ENCODE measurements at places on chromosomes 2 and 18.

- no peak for DNase-seq
Observed at GRCh38 chr2:142095647-142096046, 35.2 kb downstream of the LRP1B start.

DNA sequence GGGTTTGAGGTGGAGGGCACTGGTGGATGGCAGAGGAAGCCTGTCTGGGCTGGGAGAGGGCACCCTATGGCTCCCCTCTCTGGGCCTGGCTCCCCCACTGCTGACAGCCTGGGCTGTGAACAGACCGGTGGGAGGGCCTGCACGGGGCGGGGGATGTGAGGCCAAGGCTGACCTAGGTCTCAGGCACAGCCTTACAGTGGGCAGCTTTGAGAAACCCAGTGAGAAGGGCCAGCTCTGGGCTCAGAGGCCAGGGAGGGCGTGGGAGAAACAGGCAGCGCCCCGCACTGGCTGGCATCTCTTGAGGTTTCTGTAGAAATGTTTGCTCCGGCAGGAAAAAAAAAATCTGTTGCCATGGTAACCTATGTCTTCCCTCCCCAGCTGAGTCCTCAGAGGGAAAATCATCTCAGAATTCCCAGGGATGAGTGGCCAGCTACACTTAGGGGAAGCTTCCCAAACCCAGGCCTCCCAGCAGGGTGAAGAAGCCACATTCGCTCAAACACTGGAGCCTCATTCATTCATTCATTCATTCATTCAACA, 71.7 kb upstream of the TAF1B start:
- no peak for DNase-seq

DNA sequence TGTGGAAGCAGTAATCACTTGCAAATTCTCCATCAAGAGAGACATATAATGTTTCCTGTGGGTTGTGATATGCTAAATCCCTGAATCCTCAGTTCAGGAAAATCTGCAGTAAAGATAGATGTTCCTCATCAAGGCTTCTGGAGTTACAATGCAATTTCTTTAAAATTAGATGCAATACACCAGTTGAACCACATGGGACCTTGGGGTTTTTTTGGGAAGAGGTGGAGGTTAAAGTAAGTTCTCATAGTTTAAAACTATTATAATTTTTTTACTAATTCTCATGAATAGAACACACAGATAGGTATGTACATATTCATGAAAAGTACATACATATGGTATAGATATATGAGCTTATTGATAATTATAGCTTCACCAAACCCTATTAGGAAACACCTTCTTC, 496.2 kb downstream of the SATB2 start:
- DNase-seq = no peak

- no peak for DNase-seq
Observed at GRCh38 chr2:239889641-239890121, 135.5 kb downstream of the NDUFA10 start.

DNA sequence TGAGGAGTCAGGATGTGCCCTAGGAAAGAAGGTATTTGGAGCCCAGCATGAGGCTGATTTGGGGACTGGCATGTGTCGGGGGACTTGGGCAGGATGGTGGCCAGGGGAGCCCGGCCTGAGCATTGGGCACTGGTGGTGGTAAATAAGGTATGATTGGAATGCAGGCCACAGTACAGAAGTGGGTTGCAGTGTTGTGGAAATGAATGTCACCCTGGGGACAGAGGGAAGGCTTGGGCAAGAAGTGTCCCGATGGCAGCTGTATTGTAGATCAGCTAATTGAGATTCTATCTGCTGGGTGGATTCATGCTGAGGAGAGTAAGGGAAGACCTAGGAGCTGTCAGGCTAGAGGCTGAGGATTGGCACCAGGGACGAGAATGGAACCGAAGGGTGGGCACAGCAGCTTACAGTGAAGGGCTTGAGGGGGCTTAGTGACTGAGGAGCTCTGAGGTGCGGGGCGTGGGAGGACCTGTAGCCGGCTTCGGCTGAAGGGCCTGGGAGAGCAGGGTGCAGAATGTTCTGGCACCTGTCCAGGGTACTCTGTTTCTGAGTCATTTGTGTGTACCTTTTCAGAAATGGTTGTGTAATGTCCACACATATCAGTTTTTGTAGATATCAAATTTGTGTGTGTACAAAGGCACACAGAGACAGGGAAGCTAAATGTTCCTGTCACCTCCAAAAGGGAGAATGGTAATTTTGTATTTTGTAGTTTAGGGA, 170.2 kb downstream of the PRKCE start:
- no peak for DNase-seq

- no peak for DNase-seq
Observed at GRCh38 chr2:143081616-143082015, 47.6 kb upstream of the ARHGAP15 start.

DNA sequence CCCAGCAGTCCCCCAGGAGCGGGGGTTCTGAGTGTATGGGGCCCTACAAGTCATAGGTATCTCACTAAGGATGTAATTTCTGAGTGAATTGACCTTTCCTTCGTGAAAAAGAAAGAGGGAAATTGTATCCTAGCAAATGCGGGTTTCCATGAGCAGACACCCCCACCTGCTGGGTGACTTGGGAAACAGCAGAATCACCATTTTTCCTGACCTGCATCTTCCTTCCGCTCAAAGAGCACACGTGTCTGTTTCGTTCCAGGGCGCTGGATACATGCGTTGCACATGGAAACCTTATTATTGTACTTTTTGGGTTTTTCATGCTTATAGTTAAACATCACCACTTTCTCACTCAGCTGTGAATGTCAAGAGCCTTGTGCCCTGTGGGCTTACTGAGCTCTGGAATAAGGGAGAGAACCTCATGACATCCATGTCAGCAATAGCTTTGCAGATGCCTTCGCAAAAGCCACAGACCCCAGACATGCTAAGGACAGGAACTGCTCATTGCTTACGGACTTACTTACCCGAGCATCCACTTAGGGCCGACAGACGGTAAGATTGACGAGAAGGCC, 132.8 kb downstream of the TPO start:
- DNase-seq = peak; percentile 23

DNA sequence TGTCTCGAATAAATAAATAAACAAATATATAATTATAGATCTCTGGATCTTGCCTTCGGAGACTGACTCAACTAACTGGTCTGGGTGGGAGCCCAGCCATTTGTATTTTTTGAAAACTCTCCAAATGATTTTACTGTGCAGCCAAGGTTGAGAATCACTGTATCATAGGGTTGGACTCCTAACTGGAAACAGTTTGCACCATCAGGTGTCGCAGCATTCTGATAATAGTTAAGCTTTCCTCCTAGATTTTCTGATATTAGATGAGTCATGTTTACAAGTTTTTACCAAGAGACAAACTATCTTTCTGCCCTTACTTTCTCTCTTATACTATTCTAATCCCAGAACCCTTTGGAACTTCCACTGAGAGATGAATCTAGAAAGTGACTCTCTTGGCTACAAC, 16.8 kb downstream of the IL37 start:
- no peak for DNase-seq

DNA sequence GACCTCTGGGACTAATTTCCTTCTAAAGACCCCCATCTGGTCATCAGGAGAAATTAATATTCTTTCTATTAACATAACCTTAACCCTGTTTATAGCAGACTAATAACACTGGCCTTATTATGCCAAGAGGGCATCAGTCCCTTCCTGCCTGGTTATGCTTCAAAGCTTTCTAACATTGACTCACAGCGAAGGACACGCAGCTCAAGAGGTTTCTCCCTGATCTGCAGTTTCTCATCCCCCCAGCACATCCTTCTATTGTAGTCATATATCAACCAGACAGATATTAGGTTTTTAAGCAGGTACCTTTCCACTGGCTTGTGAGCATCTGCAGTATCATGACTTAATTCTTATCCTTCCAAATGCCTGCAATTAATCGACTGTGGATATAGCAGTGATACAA, 100.0 kb upstream of the CXCR4 start:
- no peak for DNase-seq

DNA sequence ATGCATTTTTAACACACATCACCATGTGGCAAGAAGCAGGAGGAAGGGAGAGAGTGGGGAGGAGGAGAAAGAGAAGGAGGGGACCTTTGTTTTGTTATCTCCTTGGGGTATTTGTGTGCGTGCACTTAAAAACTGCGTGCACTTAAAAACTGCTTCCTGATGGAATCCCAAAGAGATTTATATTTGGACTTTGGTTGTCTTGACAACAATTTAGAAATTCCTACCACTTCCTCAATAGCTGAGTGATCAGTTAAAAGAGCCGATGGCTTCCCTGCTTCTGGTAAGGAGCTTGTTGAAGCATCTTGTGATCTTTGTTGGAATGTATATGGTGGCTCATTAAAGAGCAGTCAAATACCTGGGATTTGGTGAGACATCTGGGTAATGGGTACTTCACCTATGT, 4.5 kb downstream of the RAB31 start:
- no peak for DNase-seq

- DNase-seq = no peak
Observed at GRCh38 chr18:61352611-61353010, 19.4 kb downstream of the CDH20 start.

DNA sequence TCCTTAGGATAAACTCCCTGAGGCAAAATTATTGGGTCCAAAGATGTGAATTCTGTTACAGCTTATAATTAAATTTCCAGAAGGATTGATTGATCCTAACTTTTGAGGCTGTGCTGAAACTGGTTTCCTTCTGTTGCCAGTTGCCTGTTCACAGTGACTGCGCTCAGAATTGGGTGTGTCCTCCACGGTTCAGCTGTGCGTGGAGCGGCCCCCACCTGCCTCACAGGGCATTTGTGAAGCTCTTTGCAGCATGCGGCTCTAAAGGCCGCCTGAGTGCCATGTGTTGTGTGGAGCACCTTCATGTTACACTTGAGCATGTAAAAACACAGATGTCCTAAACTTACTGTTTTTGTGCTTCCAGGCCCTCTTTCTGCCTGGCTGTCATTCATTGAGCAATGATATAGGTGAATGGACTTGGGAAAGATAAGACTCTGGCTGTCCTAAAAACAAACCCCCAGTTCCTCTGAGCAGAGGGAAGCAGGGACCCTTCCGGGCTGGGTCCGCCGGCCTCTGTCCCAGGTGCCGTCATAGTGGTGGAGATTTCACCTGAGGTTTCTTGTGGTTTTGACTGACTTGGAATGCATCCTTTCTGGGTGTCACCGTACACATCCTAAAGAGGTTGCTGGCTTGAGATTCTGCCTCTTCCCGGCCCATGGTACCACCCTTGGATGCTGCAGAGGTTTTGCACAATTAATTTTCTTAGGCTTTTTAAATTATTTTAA, 173.6 kb downstream of the LDLRAD4 start:
- no peak for DNase-seq

DNA sequence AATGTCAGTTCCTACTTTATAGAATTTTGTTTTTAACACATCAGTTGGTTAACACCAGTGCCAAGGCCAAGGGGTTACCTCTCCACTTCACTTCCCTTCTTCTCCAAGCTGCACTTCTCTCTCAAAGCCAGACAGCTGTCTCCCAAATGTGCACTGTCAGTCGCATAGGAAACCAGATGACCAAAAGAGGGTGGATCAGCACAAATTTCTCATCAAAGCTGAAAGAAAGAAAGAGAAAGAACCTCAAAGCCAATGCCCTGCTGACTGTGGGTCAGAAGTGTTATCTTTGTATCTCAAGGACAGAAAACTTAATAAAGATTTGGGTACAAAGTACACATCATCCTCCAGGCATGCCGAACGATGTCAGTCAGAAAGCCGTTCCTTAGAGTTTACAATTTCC, 32.2 kb downstream of the SPATS2L start:
- no peak for DNase-seq

DNA sequence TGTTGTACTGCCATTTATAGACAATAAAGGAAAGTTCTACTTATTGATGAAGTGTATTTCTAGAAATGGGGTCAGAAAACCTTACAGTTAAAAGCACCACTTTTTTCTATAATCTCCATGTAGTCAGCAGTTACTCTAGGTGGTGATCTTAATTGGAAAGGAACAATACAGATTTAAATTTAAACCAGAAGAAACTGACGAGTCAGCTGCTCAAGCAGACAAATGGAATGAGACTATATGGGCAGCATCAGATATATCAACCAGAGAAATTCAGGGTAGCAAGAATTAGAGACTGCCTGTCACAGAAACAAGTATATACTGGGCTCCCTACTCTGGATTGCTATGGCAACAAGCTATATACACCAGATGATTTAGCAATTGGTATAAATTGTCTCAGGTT, 99.6 kb upstream of the SCG2 start:
- DNase-seq = no peak

DNA sequence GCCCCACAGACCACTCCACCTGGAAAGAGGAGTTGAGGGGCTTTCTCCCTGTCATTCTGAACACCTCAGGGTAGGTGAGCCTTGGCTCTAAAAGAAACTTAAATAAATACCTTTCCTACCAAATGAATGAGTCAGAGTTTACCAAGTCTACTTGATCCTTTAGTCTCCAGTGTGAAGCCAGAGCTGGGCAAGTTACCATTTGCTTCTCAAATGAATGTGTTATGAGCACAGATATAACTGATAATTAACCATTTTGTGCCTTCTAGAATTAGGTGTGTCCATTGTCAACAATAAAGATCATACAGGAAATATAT, 347.7 kb downstream of the KIAA1328 start:
- no peak for DNase-seq

DNA sequence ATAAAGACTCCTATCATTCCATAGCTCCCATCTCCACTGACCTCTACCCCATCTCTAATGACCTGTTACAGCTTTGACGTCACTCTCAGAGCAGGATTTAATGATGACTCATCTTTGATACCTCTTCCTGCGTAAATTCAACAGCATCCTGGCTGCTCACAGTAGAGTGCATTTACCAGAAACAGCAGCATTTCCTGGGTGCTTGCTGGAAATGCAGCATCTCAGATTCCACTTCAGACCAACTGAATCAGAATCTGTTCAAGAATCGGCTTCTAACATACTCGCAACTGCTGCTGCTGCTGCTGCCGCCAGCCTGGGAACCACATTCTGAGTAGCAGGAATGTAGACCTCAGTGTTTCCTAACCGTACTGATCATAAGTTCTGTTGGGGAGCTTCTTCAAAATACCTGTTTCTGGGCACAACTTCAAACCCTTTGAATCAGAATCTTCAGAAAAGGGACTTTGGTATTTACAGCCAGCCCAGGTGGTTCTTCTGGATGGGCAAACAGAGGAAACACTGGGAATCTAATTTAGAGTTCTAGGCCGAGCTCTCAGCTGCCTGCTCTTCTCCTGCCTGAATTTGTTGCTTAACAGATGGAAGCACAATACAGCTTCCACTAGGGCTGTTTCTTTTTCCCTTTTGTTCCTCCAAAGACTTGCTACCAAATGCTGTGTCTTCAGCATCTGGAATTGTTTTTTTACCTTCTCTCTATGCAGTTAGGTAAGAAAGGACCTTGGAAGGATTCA, 241.4 kb downstream of the NCKAP5 start:
- no peak for DNase-seq

All from activated CD4-positive, alpha-beta T cell treated with anti-CD3 and anti-CD28 coated beads, Interleukin-2, Interleukin-6, amounts not matched to agents 100 ng/mL and 50 ng/mL, durations not matched to agents 16 hours and 8 hours (primary cell).